RKO (cell line): ENCODE measurements at places on chromosomes 2 and 18.

DNA sequence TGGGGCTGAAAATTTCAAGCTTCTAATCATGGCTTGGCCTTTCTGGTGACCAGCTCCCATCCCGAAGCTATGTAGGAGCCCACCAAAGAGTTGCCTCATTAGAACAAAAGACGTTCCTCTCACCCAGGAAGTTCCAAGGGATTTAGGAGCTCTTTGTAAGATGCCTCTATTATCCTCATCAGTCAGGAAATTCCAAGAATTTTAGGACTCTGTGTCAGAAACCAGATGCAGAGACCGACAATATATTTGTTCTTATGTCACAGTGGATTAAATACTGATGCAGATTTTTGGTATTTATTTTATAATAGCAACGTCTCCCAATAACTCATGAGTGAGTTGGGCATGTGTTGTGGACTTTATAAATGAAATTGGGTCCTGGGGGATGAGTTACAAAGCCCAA is 91.8 kb upstream of the SKOR2 start:
- DNase-seq: no peak

- DNase-seq: no peak
Measured at GRCh38 chr2:67548317-67549201, 151.4 kb downstream of the ETAA1 start.

DNA sequence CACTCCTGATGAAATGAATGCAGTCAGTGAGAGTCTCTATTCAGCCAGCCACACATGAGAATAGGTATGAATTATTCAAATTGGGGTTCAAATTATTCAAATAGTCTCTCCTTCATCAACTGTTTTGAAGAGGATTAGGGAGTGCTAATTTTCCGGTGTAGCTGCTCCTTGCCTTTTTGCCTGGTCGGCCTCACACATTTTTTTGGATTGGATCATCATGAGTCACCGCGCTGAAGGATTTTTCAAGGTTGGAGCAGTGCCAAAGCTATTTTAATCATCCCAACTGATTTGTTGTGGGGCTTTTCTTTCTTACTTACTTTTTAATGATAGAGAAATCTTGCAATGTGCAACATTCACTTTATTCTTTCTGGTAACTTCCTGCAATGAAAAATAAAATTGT is 2.4 kb upstream of the DTNA start:
- peak; percentile 89 for DNase-seq

DNA sequence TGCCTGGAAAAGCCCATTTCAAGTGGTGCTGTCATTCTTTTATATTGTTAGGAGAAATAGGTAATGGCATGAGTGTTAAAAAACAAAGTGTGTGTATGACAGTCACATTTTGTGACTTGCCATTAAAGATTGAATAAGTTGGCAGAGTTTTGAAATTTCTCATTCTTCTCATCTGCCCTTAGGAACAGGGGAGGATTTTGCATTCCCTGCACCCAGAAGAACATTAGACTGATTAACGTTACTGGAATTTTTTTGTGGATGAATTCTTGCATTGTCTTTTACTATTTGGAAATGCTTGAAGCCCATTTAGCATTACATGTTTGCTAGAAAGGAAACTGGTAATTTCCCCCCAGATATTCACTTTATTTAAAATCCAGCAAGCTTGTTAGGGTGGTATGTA is 162.2 kb downstream of the BABAM2 start:
- DNase-seq: no peak

GRCh38 chr18:46736736-46737135 is 20.1 kb downstream of the ST8SIA5 start:
- DNase-seq: no peak

DNA sequence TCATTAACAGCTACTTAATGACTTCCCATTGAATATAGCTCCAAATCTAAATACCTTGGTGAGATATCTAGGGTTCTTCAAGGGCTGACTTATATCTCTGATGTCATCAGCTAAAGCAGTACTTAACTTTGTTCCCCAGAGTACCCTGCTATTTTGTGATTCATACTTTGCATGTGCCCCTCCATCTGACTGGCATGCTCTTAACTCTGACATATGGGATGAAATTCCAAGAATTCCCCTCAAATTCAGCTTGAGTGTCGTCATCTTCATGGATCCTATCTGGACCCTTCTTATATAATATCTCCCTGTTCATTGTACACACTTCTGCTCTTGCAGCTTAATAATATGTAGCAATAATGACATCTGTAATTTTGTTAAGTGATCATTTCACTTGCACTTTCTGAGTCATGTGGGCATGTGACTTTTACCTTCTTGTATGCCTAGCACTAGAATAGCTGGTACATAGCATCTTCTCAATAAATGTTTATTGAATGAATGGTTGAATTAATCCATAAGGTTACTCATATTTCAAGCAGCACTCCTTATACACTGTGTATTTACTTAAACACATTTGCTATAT is 172.9 kb downstream of the WDR7 start:
- DNase-seq: no peak

- DNase-seq: no peak
Measured at GRCh38 chr2:215427585-215427984, 8.3 kb downstream of the FN1 start.

- DNase-seq: no peak
Measured at GRCh38 chr18:3524706-3525105, 74.7 kb downstream of the TGIF1 start.

DNA sequence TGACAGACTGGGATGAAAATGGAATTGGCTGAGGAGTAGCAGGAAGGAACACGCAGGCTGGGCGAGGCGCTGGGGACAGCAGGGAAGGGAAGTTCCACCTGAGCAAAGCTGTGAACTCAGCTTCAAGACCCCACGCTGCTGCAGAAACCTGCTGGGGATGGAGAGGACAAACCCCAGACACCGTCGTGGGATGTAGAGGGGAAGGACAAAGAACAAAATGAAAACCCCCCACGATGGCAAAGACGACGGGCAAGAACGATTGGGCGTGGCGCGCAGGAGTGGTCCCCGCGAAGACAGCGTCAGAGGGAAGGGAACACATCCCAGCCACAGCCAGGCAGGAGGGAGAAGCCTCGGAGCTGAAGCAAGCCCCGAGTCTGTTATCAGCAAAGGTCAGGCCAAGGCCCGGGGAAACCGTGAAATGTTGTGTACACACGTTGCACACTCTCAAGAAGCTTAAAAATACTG is 222.9 kb downstream of the NDUFA10 start:
- DNase-seq: no peak

GRCh38 chr2:172806493-172806892 is 70.8 kb downstream of the RAPGEF4 start:
- DNase-seq: peak; percentile 78

- DNase-seq: peak; percentile 9
Measured at GRCh38 chr18:45962461-45962860, 4.7 kb downstream of the EPG5 start.

DNA sequence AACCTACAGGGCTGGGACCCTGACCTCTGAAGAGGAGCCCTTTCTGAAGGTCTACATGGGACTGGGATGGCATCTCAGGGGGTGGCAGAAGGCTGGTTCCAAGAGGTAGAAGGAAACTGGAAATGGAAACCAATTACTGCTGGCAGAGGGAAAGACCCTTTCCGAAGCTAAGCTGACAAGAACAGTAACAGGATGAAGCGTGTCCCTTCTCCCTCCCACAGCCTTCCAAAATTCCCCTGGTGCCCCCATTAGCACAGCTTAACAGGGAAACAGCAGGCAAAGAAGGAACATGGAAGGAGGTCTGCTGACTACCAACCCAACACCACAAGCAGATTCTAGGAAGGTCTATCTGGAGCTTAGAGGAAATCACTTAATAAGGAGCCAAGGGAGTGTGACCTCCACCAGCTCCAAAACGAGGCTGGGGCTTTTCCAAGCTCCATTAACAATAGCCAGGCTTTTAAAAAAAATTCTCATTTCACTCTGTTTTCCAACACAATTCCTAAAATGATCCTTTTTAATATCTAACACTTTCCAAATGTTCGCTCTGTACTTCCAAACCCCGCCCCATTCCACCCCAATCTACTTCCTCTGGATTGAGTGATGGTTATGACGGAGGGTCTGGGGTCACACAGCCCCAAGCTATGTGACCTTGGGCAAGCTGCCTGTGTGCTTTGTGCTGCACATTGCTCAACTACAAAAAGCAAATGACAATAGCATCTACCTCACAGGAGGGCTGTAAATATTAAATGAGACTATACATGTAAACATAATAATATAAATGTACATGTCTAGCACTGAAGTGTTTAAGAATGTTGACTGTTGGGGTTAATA is 55.2 kb downstream of the STK39 start:
- no peak for DNase-seq

DNA sequence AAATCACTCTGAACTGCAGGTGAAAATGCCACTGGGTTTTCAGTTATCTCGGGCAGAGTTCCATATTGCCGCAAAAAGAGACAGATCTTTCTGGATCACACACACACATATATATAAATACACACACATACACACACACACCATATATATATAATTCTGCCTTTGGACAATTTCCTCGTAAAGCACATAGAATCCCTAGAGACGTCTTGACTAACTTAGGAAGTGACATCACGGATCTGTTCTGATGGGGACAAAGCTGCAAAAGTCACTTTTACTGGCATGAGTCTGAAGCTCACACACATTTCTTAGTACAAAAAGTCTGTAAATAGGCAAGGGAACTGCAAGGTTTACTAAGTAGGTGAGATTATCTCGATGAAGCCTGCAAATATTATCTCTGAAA is 28.6 kb upstream of the MBOAT2 start:
- DNase-seq: no peak

DNA sequence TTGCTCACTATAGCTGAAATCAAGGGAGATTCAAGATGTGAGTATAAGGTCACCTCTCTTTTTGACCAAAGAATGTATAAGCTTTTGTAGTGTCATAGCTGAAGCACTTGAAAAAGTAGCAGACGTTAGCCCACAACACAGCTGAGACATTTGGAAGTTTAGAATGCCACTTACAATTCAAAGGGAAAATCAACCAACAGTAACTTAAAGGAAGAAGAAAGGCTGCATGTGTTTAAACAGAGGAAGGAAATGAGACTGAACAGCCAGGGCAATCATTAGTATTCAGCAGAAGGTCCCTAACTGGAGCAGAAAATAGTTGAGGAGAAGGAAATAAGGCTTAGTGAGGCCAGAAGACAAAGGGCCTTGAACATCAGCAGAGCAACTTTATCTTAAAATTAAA is 23.5 kb upstream of the SCG2 start:
- DNase-seq: no peak

DNA sequence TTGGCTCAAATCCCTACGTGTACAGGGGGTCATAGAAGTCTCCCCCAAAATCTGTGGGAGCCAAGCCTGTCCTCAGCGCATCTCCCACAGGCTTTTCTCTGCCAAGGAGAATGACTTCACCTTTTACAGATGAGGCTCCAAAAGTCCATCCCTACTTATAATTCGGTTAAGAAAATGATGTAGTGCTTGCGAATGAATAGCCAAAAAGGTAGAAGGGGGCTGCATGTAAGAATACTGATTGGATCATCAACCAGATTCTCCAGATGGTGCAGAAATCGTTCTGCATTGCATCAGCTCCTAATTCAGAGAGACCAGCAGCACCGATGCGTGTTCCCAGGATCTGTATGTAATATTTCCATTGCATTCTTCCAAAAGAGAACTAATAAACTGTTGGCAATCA is 91.9 kb downstream of the EPHA4 start:
- DNase-seq: no peak

DNA sequence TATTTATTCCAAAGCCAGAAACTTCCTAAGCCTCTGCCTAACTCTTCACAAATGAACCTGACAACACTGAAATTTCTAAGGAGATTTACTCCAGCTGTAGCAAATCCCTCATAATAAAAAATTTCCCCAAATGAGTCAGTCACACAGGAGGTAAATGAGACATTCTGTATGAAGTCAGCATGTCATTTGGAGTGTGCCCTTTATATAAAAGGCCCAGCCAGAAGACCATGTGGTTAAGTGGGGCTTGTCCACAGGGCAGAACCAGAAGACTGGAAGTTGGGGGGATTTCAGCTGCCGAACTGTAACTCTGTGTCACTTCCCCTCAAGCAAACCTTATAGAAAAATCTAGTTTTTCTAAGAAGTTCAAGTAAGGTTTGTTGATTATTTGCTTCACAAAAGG is 30.2 kb downstream of the NRP2 start:
- DNase-seq: peak; percentile 8

- peak; percentile 0 for DNase-seq
Measured at GRCh38 chr2:97267411-97268074, 154.6 kb downstream of the ANKRD36 start.

- no peak for DNase-seq
Measured at GRCh38 chr2:232927793-232928550, 57.9 kb downstream of the SNORC start.

DNA sequence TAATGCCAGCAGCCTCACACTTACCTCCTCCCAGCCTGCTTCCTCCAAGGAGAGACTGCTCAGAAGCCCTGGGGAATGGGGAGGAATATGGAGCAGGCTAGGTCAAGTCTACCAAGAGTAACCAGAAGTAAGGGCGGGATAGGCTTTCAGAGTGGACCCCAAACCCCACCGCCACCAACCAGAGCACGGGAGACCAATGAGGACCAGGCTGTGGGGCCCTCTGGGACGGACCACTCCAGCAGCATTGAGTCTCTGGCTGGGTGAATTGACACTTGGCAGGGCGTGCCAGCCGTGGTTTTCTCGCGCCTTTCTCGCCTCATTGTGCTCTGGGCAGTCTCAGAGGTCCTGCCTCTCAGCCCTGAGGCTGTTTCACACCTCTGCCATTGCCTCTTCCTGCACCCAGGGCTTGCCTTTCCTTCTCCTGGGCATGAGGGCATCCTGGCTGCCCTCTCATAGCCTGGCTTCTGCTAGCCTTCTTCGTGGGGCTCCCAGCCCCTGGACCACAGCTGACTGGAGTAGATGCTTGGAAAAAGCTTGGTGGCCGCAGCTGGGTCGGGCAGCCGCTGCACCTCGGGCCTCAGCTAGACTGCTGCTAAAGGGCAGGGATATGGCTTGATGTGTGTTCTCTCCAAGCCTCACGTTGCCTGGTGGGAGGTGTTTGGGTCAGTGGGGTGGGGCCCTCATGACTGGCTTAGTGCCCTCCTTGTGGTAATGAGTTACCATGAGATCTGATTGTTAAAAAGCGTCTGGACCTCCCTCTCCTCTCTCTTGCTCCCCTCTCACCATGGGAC is 40.5 kb upstream of the HS6ST1 start:
- no peak for DNase-seq

GRCh38 chr2:237532160-237532559 is 34.2 kb upstream of the PRLH start:
- DNase-seq: no peak

- no peak for DNase-seq
Measured at GRCh38 chr18:49321797-49322461, 138.5 kb downstream of the DYM start.

DNA sequence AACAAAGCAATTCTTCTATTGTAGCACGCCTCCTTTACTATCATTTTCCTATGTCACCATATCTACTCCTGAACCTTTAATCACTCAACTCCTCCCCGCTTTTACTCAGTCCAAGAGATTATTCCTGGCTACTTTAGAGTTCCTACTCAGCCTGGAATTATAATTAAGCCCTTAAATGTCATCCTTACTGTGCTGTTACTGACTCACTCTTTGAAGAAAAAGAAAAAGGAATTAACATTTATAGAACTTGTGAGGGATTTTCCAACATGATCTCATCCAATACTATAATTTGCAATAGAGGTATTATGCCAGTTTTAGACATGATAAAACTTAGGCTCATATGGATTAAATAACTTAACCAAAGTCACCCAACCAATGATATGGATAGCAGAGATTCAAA is 61.7 kb downstream of the CCDC88A start:
- no peak for DNase-seq
